ENCODE measurements at places on chromosomes 12 and 14.

DNA sequence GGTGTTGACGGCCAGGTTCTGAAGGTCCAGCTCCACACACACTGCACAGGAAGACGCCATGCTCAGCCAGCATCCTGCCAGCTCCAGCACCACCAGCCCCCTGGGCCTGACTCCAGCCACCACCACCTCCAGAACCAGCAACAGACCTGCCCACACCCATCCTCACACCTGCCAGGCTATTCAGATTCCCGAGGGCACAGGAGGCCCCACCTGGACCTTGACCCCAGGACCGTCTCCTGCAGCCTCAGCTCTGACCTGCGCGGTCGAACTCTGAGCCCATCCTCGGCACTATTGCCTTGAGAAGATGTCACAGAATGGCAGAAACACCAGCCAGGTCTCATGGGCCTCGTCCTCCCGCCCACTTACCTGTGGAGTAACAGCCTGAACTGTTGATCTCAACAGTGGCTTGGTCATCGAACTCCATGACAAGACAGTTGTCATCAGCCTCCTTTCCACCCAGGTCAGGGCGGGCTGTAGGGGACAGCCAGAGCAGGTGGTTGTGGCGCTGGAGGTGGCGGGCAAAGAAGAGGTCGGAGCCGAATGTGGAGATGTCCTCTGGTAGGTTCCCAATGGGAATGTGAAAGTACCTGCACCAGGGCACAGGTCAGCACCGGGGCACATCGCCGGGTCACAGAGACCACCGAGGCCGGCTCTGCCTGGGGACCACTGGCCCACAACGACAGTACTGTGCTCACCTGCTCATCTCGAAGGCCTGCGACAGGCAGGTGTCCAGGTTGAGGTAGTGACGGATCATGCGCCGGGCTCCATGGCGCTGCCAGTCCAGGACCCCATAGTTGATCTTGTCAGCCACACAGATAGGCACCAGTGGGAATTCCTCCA lies 23.5 kb downstream of the P2RX2 start:
- no peak for DNase-seq

DNA sequence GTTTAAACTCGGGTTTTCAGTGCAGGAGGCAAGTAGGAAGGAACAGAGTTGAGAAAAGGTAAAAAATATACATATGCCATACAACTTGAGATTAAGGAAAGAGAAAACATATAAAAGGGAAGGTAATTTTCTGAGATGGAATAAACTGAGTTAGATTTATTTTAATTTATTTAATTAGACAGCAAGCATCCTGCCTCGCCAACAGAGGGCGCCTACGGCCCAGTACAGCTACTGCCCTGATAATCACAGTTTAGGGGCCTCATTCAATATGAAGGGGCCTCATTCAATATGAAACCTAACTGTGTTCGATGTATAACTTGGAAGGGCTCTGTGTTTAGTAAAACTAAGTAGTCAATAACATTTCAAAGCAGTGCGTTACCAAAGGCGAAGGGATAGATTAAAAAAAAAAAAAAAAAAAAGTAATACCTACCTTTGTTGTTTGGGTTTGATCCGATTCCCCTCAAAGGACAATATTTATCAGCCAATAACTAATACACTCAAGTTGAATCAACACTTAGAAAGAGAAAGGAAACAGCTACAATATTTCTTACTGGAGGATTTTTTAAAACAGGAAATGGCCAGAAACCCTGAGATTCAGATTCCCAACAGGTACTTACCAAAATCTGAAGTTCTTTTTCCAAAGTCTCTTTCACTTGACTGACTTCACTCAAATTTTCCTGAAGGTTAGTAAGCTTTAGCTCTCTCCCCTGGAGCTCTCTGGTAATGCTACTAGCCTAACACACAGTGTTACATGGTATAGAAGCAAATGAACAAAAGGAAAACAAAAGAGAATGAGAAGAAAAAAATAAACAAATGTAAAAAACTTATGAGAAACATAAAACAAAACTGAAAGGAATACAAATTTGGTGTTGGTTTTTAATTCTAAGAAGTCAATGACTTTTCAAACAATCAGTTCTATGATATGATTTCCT lies 70.0 kb upstream of the VPS33A start:
- no peak for DNase-seq

- no peak for DNase-seq
These were observed 274.7 kb downstream of the SEC23A start for GRCh38 chr14:38828183-38828827.

- DNase-seq = no peak
These were observed 108.9 kb upstream of the RESF1 start for GRCh38 chr12:31850268-31850667.

GRCh38 chr12:6959058-6959804 lies 8.1 kb downstream of the PTPN6 start:
- no peak for DNase-seq

GRCh38 chr12:104219361-104219892 lies 3.8 kb downstream of the TXNRD1 start:
- DNase-seq = no peak

DNA sequence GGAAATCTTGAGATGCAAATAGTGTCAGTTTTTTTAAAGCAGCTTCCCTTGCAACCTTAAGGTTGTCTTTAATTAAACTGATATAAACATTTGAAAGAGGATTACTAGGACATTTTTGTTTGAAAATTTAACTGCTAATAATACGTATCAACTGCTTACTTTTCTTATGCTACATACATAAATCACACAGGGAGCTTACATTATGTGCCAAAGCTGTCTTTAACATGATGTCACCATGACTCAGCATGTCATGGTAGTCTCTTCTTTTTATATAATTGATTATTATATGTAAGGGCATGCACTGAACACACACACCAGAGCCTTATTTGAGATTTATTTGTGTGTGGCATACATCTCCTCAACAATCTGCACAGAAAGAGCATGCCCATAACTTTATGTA lies 63.0 kb upstream of the PTHLH start:
- DNase-seq = no peak

DNA sequence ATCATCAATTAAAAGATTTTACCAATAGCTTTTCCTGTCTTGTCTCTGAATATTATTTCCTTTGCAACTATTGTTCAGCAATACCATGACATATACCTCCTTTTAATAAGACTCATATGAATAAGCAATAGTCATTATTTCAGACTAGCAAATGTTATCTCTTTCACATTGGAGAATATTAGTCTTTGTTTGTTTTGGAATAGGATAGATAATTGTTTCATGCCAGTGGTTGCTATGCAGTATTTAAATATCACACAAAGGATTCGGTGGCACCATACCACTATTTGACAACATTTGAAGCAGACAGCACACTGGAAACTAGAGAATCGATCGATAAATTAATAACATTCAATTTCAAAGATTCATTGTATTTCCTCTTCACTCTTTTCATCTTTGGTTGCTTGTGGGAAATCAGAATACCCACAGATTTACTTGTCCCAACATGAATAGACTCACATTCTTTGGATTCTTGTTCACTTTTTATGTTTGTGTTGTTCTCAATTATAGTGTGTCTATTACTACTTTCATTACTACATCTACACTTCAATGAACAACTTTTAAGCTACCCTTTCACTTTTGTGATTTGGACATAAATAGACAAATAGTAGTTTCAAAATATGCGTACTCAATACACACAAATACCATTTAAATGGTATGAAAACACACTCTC lies 42.7 kb upstream of the TBPL2 start:
- no peak for DNase-seq

DNA sequence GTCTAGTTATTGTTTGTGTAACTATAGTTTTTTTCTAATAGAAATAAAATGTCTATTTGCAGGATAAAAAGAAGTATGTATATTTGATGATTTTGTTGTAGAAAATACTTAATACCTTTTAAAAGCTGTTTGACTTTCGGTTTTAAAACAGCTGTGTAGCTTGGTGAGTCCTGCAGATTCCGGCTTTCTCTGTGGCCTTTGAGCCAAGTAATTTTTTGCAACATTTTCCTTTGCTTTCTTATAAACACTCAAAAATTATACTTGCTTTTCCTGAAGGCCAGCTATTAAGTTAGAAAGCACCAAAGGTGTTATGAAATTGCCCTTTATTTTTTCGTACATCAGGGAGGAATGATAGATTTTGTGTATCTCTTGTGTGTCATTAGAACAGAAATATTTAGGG lies 63.6 kb downstream of the CRADD start:
- DNase-seq = no peak

- no peak for DNase-seq
These were observed 65.7 kb downstream of the PRKCH start for GRCh38 chr14:61387076-61387475.

DNA sequence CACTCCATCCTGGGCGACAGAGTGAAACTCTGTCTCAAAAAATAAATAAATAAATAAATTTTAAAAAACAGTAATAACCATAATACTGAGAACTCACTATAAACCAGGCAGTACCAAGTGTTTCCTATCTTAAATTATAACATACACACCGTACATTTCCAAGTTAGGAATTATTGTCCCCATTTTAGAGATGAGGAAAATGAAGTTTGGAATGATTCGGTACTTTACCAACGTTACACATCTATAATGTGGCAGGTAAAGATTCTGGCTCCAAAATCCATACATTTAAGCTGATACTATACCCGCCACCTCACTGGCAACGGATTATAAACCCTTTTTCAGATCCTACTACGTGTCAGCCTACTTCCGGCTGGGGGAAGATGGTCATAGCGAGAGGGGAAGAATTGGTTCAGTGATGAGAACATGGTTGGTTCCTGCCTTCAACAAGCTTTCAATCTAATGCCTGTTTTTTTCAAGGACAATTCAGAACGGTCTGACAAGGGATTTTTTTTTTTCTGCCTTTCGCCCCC lies 105.9 kb upstream of the ATF7IP start:
- no peak for DNase-seq

- no peak for DNase-seq
These were observed 138.7 kb downstream of the RIMBP2 start for GRCh38 chr12:130577351-130577750.

DNA sequence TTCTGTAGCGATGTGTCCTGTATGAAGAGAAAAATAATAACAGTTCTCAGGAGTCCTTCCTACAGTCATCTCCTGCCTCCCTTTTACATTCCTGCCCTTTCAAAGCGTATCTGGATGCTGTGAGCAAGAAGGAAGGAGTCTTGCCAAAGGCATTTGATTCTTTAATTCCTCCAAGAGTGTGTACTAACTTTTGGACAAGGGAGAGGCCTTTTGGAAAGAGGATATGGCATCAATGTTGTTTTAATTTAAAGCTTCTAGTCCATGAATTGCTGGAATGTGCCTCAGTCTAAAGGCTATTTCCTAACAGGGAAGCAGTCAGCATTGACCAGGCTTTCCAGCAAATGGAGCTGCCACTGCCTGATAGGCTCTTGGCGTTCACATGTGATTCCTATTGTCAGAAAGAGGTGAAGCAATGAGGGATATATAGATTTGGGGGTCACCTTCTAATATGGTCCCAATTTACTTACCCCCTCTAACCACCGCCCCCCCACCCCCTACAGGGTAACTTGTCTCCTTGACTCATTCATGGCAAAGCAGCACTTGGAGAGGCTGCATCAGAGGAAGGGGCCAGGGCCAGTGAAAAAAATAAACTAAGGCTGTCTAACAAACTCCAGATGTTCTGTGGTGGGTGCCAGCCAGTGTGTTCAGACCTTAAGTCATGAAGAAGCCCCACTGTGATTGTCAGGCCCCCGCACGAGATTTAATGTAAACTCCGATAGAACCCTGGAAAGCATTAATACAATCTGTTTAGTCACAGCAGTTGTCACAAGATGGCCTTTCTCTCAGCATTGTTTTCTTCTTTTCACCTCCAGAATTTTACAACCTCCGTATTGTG lies 220.3 kb downstream of the FBXL14 start:
- no peak for DNase-seq

GRCh38 chr12:68157380-68157779 lies 2.2 kb downstream of the IFNG start:
- DNase-seq = no peak

- no peak for DNase-seq
These were observed 3.3 kb downstream of the SARNP start for GRCh38 chr12:55814257-55814656.

- DNase-seq = no peak
These were observed 3.0 kb upstream of the CLEC2B start for GRCh38 chr12:9872162-9872561.

DNA sequence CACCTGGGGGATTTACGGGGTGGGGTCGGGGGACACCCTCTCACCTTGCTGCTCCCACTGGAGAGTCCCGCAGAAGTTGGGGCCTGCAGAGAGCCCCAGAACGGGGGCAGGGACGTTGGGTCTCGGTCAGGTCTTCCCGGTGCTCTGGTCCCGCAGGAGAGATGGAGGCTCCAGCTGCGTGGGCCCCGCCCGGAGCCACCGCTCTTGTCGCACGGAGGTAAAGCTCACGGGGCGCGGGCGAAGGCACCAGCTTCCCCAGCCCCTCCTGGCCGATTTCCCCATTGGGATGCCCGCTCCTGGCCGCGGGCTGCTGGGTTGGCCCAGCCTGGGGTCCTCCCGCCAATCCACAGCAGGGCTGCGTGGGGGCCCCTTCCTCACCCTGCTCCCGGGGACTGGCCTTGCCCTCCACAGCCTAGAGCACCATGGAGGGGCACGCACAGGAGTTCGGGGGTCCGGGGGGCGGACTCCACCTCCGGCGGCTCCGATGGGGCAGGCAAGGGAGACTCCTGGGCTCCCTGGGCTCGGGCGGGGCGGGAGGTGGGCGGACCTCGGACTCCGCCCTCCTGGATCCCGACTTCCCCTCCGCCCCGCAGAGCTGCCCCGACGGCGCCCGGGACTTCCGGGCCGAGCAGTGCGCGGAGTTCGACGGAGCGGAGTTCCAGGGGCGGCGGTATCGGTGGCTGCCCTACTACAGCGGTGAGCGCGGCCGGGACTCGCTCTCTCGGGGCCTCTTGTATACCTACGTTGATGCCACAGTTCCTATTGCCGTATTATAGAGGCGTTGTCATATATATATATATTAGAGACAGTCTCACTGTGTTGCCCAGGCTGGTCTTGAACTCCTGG lies 8.4 kb downstream of the PAPLN start:
- DNase-seq = no peak

DNA sequence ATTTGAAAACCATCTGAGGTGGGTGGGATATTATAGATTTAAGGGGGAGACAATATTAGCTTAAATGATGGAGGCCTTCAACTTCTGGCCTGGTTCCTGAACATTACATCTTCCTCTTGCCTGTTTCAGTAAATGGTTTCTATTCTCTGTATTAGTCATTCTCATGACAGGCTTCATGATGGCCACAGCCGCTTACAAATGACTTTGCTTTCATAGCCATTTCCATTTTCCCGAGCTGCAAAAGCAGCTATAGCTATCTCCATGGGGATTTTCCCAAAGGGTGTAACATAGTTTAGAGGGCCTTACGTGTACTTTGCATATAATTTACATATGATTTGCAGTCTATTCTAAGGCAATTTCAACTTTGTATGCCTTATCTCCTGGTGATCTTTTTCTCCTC lies 121.8 kb downstream of the NRXN3 start:
- no peak for DNase-seq

GRCh38 chr14:79306546-79306945 lies 904.8 kb downstream of the DIO2 start:
- no peak for DNase-seq

GRCh38 chr14:102776761-102777710 lies at the start of gene TRAF3:
Gene TRAF3, plus strand, starts transcription at chr14:102777449. Its CDS starts 92,753 bp downstream, at chr14:102870202.
- peak; percentile 56 for DNase-seq
